ENCODE measurements at places on chromosomes 5 and 9. TPM values are rescaled to one million over a fixed set of nuclear protein-coding genes. Genes with fewer than 3 reads are reported as not detected.

The DRD1 gene
- total RNA-seq, result 0.79 TPM

DNA sequence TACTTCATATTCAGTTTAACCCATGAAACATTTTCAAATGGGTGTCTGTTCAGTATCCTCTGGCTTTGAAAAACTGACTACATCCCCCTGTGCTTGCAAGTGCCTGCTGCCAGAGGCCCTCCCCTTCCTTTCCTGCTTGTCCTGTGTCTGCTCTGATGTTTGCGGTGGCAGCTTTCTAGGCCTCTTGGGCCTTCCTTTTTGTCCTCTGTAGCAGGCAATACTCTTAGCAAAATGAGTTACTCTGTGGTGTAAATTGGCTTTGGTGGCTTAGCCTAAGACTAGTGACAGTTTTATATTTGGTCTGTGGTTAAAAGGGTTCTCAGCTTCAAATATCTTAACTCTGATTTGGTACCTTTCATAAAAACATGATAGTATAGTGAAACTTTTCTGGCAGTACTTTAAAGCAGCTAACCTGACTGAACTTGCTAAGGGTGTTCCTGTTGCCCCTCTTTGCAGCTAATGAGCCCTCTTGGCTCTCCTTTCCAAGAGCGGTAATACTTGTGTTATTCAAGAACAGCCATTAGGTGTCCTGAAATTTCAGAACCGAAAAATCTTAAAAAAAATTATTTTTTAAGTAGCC, 76.6 kb downstream of the GOLM1 start:
- no peak for DNase-seq

The TSC1 gene
- 56.9 TPM for total RNA-seq

The LRRC70 gene
- 3.8 TPM for total RNA-seq

- no peak for DNase-seq
Observed at GRCh38 chr5:10746711-10747110, 14.3 kb downstream of the DAP start.

DNA sequence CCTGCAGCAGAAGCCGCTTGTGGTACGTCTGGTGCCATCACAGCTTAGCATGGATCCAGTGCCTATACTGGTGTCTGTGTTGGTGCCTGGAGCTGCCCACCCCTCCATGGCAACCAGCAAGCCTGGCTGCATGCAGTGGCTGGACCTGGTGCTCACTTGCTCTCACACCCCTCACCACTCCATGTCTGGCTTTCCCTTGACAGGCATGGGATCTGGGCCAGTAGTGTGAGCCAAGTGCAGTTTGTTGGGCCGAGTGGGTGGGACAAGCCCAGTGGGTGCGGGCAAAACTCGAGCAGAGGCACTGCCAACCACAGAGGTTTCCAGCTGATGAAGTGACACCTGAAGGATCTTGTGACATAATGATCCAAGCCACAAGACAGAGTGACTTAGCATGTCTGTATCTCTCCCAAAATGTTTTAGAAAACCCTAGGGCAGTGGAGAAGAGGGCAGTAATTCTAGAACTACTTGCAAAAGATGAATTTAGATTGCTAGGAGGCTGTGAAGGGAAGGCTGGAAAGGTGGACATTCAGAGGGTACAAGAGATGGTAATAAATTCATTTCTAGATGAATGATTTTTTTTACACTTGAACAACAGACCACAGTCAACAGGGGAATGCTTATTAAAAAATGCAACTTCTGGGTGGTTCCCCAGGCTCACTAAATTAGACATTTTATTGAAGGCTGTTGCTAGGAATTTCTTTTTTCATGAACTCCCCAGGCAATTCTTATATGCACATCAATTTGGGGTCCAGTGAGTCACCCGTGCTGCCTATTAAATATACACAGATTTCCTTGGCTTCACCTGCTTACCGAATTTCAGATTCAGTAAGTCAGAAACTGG, 660.3 kb downstream of the TLR4 start:
- peak; percentile 29 for DNase-seq

DNA sequence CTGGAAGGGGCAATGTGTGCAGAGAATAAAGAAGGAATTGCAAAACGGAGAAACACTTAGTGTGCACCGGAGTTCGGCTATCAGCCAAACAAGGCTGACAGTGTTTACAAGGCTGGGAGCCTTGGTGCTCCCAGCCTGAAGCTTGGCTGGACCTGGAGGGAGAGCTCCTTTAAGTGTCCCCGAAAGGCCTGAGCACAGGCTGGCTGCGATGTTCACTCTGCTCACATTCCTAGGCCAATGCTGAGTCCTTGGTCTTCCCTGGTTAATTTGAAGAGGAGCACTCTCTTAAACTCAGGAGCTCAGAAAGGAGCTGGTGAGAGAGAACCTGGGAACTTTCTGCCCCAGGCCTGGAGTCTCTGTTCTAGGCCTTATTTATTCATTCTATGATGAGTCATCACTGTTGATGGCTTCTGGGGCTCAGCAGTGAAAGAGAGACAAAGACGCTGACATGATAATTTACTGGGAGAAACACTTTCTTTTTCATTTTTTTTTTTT, 88.6 kb upstream of the MYO10 start:
- no peak for DNase-seq

- no peak for DNase-seq
Observed at GRCh38 chr5:151892393-151892792, 32.3 kb downstream of the GLRA1 start.

DNA sequence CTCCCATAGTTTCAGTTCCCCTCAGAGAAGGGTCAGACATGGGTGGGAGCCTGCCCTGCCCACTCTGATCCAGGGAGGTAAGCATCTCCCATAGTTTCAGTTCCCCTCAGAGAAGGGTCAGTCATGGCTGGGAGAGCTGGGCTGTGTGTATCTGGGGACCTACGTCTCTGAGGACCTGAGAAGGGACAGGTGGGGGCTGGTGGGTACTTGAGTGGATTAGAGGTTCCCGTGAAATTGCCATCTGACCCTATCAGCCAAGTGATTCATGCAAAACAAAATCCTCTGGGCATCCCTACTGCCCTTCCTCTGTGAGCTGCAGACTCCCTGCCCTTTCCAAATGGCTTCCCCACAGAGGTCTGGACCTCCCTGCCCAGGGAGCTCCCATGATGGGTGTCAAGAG, 3.9 kb downstream of the ENHO start:
- DNase-seq, result no peak

DNA sequence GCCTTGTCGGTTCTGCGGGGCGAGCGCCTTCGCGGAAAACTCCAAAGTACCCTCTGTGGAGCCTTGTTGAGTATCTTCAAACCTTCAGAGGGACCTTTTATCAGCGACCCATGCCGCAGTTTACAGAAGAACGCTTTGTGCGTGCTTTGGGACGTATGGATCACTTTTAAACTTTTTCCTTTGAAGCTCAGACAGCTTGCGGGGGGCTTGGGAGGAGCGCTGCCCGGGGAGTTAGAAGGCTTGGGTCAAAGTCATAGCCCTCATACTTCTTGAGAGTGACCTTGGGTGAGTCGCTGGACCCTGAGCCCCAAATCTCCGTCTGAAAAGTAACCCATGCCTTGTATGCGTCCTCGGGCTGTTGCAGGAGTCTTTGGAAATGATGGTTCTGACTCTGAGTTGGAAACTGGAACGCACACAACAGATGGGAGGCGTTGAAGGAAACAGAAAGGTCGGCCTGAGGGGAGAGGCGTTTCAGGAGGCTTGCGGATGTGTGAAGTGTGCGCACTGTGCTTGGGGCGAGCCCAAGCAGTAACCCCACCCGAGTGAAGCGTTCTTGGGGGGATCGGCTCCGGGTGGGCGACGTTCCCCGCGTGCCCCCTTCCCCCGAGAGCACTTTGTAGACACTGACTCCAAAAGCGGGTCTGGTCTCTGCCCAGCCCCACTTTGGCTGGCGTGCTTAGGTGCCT, 661 bp upstream of the SLC25A51 start:
- DNase-seq, result peak; percentile 66

- DNase-seq, result no peak
Observed at GRCh38 chr9:26744191-26744965, 148.2 kb downstream of the CAAP1 start.

- no peak for DNase-seq
Observed at GRCh38 chr9:109113254-109113653, 6.5 kb downstream of the TMEM245 start.

- DNase-seq, result no peak
Observed at GRCh38 chr5:128905568-128906110, 59.6 kb upstream of the SLC27A6 start.

The CDHR2 gene
- total RNA-seq, result not detected

- no peak for DNase-seq
Observed at GRCh38 chr9:89038382-89039103, 47.3 kb downstream of the S1PR3 start.

The OSMR gene
- 65.9 TPM for total RNA-seq

DNA sequence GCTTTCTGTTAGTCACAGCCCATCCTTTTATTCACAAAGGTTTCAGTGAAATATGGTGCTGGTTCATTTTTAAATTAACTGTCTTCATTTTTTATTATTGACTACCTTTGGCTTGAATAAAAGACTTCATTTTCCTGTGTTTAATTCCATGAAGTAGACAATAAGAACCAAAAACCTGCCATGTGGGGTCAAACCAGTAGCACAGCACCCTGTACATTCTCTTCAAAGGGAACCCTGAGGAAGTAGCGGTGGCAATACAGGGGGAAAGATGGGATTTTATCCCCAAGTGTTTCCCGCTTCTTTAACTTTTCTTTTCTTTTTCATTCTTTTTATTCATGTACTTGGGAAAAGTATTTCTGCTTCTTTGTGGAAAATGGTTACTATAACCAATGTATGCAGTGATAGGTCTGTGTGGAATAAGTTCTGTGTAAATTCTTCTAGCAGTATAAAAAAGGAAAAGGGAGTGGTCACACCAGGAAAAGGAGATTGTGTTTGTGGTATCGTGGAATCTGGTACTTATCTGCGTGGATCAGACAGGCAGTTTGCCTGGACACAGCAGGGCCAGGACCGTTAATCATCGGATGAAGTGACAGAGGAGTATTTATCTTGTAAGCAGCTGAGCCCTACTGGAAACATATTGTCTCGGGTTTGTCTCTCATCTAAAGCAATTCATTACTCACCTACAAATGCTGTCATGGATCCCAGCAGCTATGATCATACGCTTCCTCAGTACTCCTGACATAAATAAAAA, 94.2 kb downstream of the PPIC start:
- no peak for DNase-seq

The FSD1L gene
- 4.1 TPM for total RNA-seq
